ENCODE measurements at places on chromosomes 11 and 22.

- no peak for DNase-seq
Observed at GRCh38 chr22:25774575-25775026, 32.6 kb downstream of the MYO18B start.

GRCh38 chr11:28657378-28658030, 549.3 kb downstream of the METTL15 start:
- peak; percentile 24 for DNase-seq

- no peak for DNase-seq
Observed at GRCh38 chr22:22761606-22761962, 117.2 kb downstream of the GGTLC2 start.

DNA sequence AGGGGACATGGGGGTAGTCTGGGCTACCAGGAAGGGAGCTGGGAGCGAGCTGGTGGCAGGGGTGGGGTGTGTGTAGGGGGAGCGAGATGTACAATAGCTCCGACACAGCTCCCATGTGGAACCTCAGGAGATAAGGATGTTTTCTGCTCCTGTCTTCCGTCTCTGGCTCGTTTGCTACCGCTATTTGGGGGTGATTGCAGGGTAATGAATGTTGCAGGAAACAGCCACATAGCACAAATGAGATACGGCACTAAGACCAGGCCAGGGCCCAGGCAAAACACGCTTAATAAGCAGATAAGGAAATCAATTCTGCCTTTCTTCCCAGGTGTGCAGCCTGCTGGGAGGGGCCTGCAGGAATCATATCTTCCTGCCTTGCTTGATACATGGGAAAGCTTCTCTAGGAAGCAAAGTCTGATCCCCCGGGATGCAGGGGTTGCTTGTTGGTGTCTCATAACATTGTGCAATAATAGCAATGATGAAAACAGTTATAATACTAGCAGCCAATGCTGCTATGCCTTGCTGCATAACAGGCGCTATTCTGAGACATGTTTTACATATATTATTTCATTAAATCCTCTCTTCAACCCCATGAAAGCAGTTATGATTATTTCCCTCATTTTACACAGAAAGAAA, 158.7 kb downstream of the ST3GAL4 start:
- DNase-seq: no peak

GRCh38 chr11:30046578-30046945, 29.7 kb upstream of the KCNA4 start:
- no peak for DNase-seq

- DNase-seq: no peak
Observed at GRCh38 chr11:46984987-46985386, 48.4 kb downstream of the CSTPP1 start.

GRCh38 chr22:50686794-50687193, 14.2 kb downstream of the SHANK3 start:
- no peak for DNase-seq
